ENCODE measurements at places on chromosomes 13 and 19.

DNA sequence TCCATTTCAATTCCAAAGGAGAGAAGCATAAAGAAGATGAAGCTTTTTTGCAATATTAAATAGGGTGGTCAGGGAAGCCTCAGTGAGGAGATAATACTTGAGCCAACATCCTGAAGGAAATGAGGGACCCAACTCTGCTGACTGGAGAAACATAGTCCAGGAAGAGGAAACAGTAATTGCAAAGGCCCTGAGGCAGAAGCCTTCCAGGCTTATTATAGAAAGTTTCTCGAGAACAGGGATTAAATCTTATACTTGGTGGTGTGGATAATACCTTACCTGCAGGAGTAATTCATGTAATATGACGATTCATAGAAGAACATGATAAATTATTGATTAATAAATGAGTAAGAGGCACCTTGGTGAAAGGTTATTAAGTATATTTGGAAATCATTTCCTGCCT, 1.0 kb upstream of the RFC3 start:
- no peak for DNase-seq

DNA sequence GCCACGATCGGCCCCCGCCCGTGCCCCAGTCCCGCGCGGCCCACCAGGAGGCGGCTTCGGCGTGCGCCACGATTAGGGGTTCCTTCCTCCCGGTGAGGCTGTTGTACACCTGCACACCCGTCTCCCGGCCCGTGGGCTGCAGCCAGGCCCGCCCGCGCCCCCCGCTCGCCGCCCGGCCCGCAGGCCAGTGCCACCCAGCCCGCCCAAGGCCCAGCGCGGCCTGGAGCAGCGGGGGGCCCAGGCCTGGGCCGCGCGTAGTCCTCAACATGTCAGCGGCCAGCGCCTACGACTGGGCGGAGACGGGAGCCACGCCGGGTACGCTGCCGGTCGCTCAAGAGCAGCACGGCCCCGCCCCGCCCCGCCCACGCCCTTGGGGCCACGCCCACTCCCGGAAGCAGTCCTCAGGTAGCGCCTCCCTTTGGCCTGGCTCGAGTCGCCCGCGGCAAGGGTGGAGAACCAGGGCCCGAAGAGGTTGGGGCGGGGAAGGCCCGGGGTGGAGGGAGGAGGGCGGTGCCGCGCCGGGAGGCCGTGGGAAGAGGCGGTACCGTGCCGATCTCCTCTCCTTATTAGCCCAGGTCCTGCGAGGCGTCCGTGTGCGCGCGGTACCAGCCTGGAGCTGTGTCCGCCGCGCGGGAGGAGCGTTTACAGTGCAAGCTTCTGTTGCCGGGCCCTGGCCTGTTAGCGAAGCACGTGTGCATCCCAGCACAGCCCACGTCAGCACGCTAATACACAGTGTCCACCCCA, at the start of gene CARS2:
Gene CARS2, minus strand, starts transcription at position 291 of the 744 bp plus-strand sequence. Its CDS starts 23 bp downstream, at position 268.
- DNase-seq: peak; percentile 79

- DNase-seq: no peak
Observed at GRCh38 chr13:79660361-79660760, 179.4 kb downstream of the NDFIP2 start.

GRCh38 chr19:36915992-36916830, at the start of the genes ZNF568 and ZNF829:
Gene ZNF568, plus strand, starts transcription at chr19:36916332. Its CDS starts 6,439 bp downstream, at chr19:36922771.
Gene ZNF829, minus strand, starts transcription at chr19:36916291. Its CDS starts 1,124 bp downstream, at chr19:36915167.
- peak; percentile 76 for DNase-seq

DNA sequence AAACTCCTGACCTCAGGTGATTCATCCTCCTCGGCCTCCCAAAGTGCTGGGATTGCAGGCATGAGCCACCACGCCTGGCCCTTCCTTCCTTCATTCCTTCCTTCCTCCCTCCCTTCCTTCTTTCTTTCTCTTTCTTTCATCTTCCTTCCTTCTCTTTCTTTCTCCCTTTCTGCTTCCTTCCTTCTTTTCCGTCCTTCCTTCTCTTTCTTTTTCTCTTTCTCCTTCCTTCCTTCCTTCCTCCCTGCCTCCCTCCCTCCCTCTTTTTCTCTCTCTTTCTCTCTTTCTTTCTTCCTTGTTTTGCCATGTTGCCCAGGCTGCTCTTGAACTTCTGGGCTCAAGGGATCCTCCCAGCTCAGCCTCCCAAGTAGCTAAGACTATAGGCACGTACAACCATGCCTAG, 36.5 kb upstream of the MUC16 start:
- DNase-seq: no peak

DNA sequence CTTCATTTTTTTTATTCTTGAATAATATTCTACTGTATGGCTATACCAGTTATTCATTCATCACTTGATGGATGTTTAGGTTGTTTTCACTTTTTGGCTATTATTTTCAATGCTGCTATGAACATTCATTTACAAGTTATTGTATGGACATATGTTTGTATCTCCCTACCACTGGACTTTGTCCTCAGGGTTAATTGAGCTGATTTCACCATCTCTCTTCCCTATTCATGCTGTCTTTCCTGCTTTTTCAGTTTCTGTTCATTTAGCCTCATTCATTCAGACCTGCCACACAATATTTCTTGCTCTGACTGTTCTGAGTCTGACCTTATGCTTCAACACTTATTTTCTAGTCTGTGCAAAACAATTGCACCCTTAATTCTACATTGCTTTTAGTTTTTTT, 12.3 kb upstream of the C1QTNF9B start:
- no peak for DNase-seq

DNA sequence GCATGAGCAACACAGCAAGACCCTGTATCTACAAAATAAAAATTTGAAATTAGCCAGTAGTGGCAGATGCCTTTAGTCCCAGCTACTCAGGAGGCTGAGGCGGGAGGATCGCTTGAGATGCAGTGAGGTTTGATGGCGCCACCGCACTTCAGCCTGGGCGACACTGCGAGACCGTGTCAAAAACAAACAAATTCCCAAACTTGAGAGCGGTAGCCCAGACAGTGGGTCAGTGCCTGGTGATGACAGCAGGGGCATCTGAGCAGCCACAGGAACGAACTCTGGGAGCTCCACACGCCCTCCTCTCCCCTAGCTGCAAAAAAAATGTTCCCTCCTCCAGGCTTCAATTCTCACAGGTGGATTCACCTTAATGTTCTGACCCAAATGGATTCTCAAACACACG, 14.1 kb downstream of the ZNF490 start:
- DNase-seq: no peak

DNA sequence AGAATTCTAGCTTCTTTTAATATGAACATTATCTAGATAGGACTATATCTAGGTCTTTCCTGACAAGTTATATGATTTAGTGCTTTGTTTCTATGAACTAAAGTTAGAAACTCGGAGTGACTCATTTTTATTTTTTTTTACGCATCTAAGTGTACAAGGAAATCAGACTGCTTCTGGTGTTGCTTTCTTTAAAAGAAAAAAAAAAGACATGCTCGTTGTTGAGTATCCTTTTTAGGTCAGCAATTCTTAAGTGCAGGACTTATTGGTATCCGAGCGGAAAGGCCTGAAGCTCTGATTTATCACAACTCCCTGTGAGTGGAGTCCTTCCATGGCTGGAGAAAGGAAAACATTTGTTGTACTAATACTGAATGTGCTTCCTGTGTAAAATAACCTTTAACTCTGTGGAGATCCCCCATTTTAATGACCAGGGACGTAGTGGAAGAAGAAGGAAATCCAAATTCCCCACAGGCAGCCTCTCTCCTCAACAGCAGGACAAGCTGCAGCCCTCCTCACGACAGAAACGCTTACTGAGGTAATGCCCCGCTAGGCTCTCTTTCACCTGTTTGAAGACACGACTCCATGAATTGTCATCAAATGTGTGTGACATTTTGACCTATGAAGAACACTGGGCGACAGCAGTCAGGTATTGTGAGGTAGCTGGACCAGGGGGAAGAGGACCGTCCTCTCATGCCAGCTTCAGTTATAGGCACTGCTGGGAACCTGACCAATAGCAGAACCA, 17.9 kb upstream of the POMP start:
- DNase-seq: no peak

DNA sequence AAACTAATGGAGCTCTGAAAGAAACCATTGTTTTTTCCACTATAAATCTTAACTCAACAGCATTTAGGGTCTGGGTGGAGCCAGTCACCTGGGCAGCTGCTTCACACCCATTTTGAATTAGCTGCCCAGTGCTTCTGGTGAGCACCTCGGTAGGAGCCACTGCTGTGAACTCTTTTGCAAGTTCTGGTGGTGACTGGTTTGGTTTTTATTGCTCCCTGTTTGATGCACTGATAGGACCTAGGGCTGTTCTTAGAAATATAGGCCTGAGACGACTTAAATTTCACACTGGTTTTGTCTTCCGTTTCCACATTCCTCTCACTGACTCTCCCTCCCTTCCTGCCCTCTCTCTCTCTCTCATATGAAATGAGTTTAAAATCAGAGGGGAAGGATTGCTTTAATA, 103.9 kb downstream of the GGACT start:
- no peak for DNase-seq

DNA sequence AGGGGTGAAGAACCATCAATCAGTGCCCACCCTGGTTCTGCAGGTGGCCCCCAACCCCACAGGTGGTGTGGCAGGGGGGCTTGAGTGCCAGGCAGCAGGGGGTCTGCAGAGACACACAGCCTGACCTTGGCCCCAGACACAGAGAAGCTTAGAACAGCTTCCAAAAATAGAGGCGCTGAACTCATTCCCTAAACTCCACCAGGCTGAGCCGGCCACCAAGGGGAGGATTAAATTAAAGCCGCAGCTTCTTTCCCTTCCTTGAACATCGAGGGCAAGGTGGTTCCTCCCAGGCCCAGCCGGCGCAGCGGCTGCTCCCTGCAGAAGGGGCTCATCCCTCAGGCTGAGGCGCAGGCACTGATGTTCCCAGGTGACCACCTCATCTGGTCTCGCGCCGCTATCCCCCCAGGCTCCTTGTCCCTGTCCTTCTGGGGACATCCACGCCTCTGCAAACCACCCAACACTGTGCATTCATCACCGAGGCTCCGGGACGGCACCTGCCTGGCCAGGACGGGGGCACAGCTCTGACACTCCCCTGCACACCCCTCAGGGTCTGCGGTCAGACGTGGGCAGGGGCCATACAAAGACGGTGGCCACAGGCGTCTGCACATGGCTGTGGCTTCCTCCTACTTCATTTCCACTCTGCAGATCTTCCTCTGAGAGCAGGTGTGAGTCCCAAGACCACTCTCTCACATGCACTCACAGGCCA, 30.9 kb downstream of the LAMP1 start:
- no peak for DNase-seq

DNA sequence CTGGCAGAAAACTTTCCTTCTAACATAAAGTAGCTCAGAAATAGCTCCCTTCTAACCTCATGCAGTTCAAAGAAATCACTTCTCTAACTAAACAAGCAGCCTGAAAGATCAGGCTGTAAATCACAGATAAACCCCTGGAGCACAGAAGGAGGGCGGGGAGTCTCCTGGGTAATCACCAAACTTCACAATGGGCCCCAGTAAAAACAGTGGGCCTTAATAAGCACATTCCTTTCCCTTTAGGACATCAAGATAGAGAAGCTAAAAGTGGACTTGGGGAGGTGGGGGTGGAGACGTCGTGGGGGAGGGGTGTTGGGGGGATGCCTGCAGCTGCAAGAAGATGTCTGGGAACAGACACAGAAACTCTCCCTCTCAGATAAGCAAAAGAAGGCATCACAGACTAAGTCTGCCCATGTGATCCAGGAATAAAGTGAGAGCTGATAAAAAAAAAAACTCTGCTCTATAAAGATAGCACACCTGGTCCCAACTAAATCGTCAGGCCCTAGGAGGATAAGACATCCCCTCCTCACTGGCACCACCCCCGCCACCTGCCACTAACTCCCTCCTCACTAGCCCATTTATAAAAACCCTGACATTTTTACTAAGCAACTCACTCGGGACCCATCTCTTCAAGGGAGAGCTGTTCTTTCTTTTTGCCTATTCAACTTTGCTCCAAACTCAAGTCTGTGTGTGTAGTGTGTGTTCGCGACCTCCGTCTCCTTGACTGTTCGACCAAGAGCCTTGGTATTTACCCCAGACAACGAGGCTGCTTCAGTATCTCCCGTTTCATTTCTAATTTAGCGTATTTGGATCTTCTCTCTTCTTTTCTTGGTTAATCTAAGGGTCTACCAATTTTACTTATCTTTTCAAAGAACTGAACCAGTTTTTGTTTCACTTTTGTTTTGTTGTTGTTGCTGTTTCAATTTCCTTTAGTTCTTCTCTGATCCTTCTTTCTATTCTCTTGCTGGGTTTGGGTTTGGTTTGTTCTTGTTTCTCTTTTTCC, 31.7 kb downstream of the DNAJC15 start:
- DNase-seq: peak; percentile 28

GRCh38 chr19:51676566-51677083, 16.5 kb upstream of the SPACA6 start:
- DNase-seq: no peak

GRCh38 chr13:98478189-98479129, 98.4 kb downstream of the STK24 start:
- peak; percentile 9 for DNase-seq

DNA sequence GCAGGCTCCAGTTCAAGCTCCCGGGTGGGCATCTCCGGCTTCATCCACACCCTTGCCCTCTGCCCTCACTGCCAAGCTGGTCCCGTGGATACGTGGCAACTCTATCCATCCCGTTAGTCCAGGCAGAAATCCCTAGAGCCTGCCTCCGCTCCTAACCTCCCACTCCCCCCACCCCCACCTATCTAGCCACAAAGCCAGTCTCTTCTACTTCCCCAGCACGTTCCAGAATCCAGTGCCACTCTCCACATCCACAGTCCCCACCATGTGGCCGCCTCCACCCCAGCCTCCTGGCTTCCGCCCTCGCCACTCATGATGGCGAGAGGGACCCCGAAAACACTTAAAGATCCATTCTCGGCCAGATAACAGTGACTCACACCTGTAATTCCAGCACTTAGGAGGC, 3.8 kb downstream of the YIPF2 start:
- DNase-seq: no peak

- DNase-seq: no peak
Observed at GRCh38 chr19:42301646-42302203, at the start of gene PRR19. Gene PRR19, plus strand, starts transcription at chr19:42302132. Its CDS starts 7,453 bp downstream, at chr19:42309585.

DNA sequence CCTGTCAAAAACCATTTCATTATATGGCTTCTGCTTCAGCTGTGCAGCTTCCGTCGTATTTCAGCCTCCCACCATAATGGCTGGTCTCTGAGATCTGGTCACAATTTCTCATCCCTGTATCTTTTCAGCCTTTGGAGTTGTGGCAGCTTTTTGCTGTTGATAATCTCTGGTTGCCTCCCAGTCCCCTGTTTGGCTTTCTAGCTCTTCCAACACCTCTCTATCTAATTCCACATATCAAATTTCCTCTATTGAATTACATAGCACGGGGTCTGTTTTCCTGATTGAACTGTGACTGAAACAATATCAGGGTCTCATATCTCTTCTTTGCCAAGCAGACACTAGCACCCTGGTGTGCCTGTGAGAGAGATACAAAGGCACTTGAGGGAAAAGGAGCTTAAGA, 222.1 kb upstream of the OBI1 start:
- DNase-seq: no peak
